ENCODE measurements at places on chromosomes 3 and 15.

- no peak for DNase-seq
Observed at GRCh38 chr3:13338231-13338630, 81.9 kb downstream of the NUP210 start.

GRCh38 chr3:187822402-187822801 lies 77.1 kb upstream of the BCL6 start:
- DNase-seq = no peak

DNA sequence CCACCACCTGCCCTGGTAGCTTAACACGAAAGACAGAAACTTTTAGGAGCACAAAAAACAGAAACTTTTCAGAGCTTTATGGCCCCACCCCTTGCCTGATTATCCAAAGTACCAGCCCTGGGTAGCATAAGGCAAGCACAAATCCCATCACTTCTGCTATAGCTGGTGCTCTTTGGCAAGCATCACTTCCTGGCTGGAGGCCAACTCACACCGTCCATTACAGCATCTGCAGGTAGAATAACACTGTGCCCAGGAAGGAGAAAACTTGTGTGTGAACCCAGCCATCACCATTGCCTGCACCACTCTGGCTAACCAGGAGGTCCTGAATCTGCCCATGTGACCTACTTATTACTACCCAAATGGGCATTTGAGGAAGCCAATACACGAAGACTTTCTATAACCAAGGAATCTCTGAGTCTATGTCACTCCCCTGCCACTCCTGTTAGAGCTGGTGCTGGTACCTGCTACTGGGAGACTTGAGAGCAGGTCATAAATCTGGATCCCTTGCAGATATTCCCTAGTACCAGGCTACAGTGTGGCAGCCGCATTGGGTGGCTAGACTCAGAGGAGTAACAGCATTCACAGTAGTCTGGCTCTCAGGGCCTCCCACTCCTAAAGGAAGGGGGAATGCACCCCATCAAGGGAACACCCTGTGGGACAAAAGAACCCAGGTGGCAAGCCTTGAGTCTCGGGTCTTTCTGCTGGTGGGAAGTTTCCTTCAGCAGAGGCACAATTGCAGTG lies 73.3 kb upstream of the AKAP13 start:
- DNase-seq = peak; percentile 8

- no peak for DNase-seq
Observed at GRCh38 chr3:120344349-120344748, 4.8 kb downstream of the LRRC58 start.

GRCh38 chr3:49271047-49271446 lies 6.0 kb downstream of the C3orf62 start:
- DNase-seq = no peak

GRCh38 chr3:6521369-6522113 lies 339.4 kb upstream of the GRM7 start:
- DNase-seq = no peak

- no peak for DNase-seq
Observed at GRCh38 chr15:25057574-25057973, 102.8 kb downstream of the SNRPN start.

DNA sequence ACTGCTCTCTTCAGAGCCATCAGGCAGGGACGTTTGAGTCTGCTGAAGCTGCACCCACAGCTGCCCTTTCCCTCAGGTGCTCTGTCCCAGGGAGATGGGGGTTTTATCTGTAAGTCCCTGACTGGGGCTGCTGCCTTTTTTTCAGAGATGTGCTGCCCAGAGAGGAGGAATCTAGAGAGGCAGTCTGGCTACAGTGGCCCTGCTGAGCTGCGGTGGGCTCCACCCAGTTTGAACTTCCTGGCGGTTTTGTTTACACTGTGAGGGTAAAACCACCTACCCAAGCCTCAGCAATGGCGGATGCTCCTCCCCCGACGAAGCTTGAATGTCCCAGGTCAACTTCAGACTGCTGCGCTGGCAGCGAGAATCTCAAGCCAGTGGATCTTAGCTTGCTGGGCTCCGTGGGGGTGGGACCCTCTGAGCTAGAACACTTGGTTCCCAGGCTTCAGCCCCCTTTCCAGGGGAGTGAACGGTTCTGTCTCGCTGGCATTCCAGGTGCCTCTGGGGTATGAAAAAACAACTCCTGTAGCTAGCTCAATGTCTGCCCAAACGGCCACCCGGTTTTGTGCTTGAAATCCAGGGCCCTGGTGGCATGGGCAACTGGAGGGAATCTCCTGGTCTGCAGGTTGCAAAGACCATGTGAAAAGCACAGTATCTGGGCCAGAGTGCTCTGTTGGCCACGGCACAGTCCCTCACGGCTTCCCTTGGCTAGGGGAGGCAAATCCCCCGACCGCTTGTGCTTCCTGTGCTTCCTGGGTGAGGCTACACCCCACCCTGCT lies 21.1 kb upstream of the ST6GAL1 start:
- DNase-seq = no peak

GRCh38 chr3:47849699-47850563 lies 47.0 kb downstream of the DHX30 start:
- DNase-seq = no peak

GRCh38 chr3:196740481-196741248 lies 1.0 kb downstream of the PAK2 start:
- DNase-seq = peak; percentile 65

DNA sequence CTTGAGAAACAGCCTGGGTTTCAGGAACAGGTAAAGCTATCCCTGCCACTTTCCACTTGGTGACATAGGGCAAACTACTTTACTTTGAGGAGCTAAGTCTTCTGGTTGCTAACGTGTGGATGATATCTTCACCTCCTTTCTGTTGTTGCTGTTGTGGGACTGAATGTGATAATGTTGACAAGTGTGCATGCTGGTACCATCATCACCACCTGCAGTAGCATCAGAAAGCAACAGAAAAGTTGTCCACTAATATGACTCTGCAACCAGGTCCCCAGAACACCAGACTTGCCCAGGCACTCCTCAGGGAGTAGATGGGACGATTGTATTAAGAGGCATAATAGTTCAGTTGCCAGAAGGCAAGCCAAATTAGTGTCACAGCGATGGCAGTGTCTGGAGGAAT lies 203.2 kb upstream of the MCTP2 start:
- DNase-seq = no peak

DNA sequence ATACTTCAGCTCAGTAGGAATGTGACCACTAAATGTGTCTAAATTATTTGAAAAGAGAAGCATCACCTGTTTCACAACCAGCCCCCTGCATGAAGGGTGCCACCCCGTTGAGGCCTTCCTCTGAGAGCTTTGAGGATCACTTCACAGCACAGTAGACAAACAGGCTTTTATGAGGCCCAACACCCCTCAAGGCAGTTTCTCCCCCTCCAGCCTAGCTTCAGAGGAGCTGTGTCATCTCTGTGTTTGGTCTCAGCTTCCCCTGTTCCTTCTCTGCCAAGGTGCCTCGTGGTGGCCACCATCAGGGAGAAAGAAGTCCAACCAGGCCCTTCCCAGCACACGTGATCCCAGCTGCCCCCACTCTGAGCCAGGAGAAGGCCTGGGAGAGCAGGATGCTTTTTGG lies 21.6 kb upstream of the DUSP7 start:
- no peak for DNase-seq

DNA sequence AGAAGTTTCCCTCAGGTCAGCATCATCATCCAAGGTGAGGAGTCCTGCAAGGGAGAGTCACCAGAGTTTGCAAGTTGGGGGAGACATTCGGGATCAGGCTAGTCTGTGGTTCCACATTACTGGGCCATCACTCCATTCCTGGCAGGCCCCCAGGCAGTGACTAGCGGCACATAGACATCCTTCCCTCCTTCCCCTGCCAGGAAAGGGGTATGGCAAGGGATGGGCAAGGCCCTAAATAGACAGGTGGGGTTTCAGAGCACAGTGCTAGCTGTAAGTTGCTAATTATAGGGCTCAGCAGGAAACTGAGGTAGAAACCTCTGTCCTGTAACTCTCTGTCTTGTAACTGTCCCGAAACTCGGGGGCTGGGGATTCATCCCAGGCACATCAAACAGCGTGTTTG lies 215.2 kb upstream of the ROPN1 start:
- DNase-seq = no peak

- DNase-seq = no peak
Observed at GRCh38 chr3:143653493-143653892, 194.8 kb downstream of the SLC9A9 start.

DNA sequence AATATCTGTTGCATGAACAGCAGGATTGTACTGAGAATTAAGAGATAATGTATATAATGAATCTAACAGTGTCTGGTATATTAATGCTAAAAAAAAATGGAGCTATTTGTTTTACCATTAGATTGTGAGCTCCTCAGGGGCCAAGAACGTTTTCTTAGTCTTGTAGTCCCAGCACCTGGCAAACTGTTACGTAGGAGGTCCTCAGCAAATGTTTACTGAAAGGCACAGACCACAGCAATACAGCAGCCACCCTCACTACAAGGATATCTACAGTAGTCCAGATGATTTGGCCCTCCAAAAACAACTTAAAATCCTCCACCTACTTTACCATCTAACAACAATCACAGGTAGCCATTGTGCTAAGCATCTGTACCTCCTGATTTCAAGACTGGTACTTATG lies 59.7 kb downstream of the MSL2 start:
- DNase-seq = peak; percentile 18

DNA sequence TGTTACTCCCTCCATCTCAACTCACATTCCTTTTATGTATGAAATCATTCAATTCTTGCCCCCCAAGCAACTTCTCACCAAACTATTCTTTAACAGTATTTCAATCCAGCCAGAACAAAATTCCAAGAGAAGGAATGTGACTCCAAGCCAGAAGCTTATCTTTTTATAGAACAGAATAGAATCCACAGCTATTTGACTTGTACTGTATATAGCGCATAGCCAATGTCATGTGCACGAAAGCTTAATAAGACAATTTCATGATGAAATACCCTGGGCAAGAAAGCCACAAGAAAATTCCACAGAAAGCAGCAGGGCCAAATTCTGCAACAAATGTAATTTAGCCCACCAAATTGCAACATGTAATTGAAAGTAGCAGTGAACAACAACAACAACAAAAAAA lies 127.6 kb upstream of the UBE2E2 start:
- no peak for DNase-seq

All from NCI-H2081 (cell line).